Stimulated activated CD8-positive, alpha-beta memory T cell treated with anti-CD3 and anti-CD28 coated beads, Interleukin-4, amount 100 ng/mL, for 4 hours (primary cell): ENCODE measurements at places on chromosomes 16 and 17.
A peak's percentile ranks its signal among the peaks of the same experiment; 100 is the strongest.

GRCh38 chr17:59490216-59490615 lies 75.2 kb upstream of the DHX40 start:
- no peak for DNase-seq

DNA sequence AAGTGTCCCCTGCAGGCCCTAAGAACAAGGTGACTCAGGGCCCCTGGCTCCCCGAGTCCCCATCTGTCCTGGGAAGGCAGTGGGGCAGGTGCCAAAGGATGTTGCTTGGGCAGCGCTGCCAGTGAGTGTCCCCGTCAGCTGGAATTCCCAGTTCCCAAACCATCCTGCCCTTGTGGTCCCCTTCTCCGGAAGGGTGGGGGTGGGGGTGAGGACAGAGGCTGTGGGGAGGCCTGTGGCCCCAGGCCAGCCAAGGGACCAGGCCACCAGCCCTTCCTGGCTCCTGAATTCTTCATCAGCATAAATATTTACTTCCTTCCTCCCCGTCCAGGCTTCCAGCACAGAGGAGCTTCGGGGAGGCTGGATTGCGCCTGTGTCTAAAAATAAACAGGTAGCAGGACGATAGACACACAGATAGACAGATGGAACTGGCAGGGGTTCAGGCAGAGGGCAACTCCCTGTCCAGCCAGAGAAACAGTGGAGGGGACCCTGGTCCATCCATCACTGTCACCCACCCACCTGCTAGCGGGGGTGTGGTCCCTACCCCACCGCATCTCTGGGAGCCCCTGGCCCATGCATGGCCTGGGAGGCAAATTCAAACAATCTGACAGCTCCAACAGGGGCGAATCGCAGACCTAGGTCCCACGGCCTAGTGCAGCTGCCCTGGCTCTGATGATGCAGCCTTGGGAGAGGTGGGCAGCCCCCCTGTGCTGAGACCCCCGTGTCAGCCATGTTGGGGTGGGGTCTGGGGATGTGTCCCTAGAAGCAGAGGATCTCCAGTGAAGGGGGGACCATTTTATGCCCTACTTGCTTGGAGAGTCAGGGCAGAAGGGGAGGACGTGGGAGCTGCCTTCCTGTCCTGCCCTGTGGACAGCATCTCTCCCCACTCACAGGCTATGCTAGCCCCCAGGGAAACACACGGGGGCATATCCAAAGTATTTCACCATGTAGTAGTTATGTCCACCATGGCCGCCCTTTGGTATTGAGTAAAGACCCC lies 13.2 kb downstream of the GLIS2 start:
- DNase-seq: no peak

DNA sequence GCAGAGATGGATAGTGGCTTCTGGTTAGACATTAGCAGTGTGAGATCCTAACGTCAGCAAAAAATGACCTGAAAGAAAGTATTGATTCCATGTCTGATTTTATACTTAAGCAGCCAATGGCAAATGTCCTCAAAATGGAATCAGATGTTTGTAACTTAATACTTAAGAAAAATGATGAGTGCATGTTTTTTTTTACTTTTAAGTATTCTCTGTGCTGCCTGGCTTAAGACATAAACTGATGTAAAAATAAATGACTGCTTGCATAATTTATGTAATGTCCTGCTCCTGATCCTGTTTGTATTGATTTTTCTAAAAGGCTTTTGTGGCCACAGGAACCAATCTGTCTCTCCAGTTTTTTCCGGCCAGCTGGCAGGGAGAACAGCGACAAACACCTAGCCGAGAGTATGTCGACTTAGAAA lies 7.4 kb downstream of the CBFB start:
- DNase-seq: no peak

DNA sequence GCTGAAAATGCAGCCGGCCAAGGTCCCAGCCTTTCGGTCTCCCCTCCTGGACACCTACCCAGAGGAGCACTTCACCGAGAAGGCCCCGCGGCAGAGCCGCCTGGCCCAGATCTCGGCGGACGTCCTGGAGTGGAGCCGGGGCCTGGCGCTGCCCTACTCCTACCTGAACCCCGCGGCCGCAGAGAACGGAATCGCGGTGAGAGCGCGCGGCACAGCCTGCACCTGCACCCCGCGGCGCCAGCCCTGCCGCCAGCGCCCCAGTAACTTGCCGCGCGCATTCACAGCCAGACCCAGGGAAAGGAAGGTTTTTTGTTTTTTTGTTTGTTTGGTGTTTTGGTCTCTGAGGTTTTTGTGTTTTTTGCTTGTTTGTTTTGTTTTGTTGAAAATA lies 15.2 kb downstream of the ALOX12B start:
- DNase-seq: no peak

GRCh38 chr16:20846030-20846429 lies 39.7 kb downstream of the REXO5 start:
- DNase-seq: no peak

DNA sequence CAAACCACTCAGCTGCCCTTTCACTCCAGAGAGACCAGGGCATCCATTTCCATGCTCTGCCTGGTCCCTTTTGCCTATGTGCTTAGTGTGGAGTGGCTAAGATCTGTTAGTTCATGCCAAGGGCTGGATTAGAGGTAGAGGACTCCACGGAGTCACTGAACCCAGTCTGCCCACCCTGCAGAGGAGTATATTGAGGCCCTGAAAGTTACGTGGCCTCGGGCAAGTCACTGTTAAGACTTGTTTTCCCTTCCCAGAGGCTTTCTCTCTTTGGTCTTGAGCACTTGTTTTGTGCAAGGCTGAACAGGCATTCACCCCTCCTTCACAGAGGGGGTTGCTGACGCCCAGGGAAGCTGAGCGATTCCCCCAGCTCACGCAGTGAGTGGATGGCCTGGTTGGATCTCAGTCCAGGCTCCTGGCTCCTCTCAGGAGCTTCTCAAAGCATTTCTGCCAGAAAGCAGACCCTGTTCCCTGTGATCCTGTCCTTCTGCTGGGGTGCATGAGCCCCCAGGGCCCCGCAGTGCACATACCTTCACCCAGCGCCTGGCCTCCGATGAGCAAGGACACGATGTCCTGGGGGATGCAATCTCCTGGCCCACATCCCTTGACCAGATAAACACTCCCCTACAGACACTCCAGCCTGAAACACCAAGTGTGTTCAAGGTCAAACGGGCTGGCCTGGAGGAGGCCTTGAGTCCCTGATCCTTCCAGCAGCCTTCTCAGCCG lies 153.4 kb upstream of the GSE1 start:
- DNase-seq: no peak

DNA sequence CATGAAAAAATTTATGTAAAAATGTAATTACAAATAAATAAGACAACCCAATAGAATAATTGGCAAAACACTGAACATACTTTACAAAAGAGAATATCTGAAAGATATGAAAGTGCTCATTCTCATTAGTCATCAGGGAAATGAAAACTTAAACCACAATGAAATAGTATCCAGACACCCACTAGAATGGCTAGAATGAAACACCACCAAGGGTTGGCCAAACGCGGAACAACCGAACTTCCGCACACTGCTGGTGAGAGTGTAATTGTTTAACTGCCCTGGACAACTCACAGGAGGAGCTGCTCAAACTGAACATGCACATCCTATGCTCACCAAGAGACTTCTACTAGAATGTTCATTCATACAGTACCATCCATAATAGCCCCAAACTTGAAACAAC lies 5.8 kb upstream of the ZDHHC7 start:
- no peak for DNase-seq

- DNase-seq: no peak
Measured at GRCh38 chr17:61376931-61377838, 22.5 kb upstream of the TBX2 start.

GRCh38 chr16:4318967-4319366 lies 3.1 kb downstream of the GLIS2 start:
- DNase-seq: no peak

DNA sequence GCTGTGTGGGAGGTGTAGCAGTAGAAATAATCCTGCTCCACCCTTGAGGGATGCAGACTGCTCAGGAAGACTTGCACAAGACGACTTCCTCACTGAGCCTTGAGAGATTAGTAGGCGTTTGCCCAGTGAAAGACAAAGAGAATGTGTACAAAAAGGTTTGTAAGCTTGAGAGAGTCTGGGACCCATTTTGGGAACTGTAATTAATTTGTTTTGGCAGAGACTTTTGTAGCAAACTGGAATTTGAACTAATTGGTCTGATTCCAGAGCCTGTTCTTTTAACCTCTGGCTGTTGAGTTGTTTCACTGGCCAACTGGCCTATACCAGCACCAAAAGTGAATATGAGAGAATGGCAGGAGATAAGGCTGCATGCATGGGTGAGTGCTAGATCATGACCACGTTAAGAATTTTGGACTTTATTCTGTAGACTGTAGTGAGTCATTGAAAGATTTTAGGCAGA lies 75.5 kb downstream of the AATF start:
- no peak for DNase-seq

DNA sequence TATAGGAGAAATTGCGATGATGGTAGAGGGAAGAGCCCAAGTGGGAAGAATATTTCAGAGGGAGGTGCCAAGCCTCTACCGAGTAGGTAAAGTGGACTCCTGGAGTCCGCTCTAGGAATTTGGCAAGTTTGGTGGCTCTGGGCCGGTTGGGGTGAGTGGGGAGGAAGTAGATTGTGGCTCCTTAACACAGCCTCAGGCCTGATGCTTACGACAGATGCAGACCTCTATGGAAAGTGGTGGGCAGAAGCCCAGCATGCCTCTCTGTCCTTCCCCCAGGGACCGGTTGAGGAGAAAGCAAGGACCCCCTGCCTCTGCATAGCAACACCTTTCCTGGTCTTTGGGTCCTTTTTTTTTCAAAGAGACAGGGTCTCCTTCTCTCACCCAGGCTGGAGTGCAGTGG lies 55.9 kb upstream of the SIAH1 start:
- DNase-seq: no peak

- DNase-seq: no peak
Measured at GRCh38 chr17:54727624-54728023, 173.0 kb upstream of the TOM1L1 start.

DNA sequence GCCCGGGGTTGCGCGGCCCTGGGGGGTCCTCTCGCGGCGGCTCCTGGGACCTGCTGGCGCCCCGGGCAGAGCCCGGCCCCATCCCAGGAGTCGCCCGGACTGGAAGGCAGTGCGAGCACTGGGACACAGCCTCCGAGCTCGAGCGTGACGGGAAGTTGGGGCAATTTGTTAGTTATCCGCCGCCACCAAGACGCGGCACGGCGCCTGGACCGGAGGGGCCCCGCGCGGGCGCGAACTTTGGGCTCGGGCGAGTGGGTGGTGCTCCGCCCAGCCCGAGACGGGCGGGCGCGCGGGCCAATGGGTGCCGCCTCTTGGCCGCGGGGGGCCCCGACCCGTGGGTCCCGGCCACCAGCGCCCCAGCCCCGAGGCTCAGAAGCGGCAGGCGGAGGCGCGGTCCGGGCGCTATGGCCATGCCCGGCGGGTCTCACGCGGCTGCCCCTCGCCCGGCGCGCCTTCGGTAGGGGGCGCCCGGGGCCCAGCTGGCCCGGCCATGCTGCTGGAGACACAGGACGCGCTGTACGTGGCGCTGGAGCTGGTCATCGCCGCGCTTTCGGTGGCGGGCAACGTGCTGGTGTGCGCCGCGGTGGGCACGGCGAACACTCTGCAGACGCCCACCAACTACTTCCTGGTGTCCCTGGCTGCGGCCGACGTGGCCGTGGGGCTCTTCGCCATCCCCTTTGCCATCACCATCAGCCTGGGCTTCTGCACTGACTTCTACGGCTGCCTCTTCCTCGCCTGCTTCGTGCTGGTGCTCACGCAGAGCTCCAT lies at the start of gene ADORA2B:
ADORA2B (plus strand) TSS at position 372 of the 768 bp plus-strand sequence; CDS start at position 491, 119 bp downstream.
- DNase-seq: peak; percentile 15

GRCh38 chr16:19722981-19723380 lies 4.9 kb downstream of the IQCK start:
- DNase-seq: no peak

DNA sequence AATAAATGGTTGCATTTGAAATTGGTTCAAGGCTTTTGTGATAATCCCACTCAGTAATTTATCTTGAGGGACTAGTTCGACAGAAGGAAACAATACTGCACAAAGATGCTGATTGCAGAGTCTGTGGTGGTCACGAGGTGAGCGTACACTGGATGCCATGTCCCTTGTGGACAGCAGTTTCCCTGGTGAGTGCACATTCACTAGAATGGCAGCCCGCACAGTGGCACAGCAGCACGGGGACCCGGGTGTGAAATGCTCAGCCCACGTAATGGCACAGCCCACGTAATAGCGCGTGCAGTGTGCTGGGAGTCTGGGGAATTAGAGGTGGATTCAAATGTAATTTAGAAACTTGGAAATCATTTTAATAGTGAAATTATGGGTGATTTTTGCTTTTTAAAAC lies 154.0 kb downstream of the LGALS9B start:
- DNase-seq: no peak

DNA sequence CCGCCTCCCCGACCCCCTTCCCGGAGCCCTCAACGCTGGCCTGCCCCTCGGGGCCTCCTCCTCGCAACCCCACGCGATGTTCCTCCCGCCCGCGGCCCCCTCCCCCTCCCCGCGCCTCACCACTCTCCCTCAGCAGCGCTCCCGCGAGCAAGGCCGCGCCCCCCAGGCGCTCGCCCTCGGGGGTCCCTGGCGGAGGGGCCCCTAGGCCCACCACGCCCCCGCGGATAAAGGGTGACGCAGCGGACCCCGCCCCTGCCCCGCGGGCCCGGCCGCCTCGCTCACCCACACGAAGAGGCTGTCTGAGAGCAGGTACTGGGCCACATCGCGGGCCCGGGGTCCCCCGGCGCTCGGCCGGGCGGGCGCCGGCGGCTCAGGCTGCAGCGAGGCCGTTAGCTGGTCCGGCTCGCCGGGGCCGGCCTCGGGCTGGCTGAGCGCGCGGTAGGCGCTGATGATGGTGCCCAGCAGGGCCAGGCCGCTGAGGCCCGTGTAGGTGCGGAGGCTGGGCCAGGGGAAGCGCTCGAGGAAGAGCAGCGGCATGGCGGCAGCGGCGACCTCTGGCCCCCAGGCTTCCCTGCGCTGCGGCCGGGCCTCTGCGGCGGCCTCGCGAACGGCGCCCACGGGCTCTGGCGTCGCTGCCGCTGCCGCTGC lies 430 bp downstream of the AMFR start:
- peak; percentile 14 for DNase-seq

DNA sequence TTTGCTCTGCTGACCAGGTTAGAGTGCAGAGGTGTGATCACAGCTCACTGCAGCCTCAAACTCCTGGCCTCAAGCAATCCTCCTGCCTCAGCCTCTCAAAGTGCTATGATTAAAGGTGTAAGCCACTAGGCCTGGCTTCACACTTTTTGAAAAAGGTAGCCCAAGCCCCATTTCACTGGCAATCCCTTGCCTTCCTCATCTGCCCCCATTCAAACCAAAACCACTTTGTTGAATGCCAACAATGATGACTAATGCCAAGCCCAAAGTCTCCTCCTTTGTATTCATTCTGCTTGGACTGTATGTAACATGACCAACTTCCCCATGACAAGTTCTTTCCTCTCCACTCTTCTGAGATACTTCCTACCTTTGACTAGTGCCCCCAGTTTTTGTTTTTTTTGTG lies 33.1 kb downstream of the N4BP1 start:
- DNase-seq: no peak

- DNase-seq: no peak
Measured at GRCh38 chr16:8099586-8099985, 490.7 kb downstream of the TMEM114 start.
